NCI-H510A treated with DMSO at 0.1 percent for 48 hours (cell line): ENCODE measurements at places on chromosomes 3 and 15.

DNA sequence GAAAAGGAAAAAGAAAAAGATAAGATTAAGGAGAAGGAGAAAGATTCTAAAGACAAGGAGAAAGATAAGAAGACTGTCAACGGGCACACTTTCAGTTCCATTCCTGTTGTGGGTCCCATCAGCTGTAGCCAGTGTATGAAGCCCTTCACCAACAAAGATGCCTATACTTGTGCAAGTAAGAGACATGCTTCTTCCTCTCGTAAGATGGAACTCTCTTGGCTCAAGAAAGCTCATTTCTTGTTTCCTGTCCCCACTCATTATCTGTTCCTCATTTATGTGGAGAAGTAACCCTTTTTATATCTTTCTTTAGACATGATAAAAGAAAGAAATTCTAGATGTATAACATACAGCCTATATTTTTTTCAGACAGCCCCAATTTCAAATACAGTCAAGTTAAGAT, 101.4 kb downstream of the KLHL25 start:
- no peak for DNase-seq

DNA sequence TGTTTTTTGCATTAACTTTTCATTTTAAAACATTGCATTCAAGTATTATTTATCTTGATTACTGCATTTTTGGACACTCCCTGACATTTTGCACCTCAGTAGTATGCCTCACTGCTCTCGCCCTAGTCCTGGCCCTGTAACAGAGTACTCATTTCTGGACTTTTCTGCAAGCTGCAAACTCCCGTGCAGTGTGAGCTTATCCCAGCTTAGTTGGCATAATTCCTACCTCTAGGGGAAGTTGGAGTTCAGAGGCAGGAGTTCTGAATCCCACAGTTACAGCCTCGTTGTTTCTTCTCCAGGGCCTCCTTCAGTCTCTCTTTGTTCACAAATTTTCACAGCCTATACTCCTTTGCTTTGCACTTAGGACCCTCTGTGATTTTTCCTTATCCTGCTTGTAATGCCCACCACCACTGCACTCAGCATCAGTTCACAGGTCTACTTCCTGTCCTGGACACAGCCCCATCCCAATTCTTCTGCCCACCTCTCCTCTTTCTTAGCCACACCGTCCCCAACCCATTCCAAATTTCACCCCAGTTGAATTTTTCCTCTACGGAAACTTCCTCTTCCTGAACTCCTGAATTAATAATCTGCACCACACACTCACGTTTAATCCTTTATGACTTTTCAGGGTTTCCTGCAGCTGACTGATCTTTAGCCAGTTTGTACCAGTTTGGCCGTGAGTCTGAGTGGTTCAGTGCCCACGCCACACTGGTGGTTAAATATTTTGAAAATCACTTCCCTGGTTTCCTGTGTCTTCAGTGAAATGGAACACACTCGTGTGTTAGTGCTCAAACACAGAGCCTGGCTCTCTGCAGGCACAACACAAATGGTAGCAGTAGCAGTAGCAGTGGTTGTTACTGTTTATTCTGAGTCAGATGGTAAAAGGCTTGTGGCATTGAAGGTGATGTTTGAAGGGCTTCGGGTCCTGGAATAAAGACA, 6.3 kb upstream of the CTSH start:
- no peak for DNase-seq

GRCh38 chr15:83652626-83653204, 1.2 kb upstream of the ADAMTSL3 start:
- DNase-seq, result no peak

- no peak for DNase-seq
These were observed 157.5 kb downstream of the MEGF11 start for GRCh38 chr15:66095871-66096687.

DNA sequence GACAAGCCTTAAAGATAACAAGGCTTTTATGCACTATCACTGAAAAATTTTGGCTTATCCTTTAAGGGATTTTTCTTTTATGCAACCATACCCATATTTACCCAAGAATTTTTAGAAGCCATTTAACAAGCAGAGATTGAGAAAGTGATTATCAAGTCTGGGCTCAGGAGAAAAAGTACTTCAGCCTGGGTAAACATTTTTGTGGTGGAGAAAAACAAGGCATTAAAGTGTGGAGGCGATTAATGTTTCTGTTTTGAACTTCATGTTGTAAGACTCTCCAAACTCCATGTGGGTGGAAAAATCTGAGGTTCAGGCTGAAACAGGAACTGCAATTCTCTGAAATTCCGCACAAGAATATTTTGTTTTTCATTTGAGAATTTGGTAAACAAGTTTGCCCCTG, 260.4 kb upstream of the KCNMB2 start:
- no peak for DNase-seq

GRCh38 chr15:27095886-27096624, 125.1 kb downstream of the GABRG3 start:
- DNase-seq, result no peak

- DNase-seq, result no peak
These were observed 1248.5 kb downstream of the ROBO1 start for GRCh38 chr3:78519281-78519680.

GRCh38 chr15:92079647-92080255, 226.2 kb downstream of the SLCO3A1 start:
- no peak for DNase-seq

DNA sequence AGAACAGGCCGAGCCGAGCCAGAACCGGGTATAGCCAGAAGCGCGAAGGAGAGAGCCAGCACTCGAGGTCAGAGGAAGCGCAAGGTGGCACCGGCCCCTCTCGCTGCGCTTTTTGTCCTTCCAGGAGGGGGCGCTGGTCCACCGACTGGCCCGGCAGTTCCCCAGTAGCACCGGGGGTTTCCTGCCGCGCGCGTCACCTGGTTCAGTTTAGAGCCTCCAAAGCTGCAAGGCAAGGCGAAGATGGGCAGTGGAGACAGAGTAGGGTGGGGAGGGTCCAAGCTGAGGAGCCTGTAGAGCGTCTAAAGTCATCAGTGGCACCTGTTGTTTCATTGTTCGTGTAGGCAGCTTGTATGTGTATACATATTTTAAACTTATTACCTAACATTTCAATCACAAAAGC, 7.6 kb upstream of the NR2E3 start:
- DNase-seq, result no peak

GRCh38 chr3:52297242-52298148, 9.9 kb downstream of the GLYCTK start:
- no peak for DNase-seq

- DNase-seq, result peak; percentile 78
These were observed at the start of gene NRROS for GRCh38 chr3:196639483-196640296. NRROS (plus strand) TSS chr3:196639694; CDS start chr3:196654540, 14,846 bp downstream.

- DNase-seq, result no peak
These were observed 72.7 kb downstream of the GSK3B start for GRCh38 chr3:120021523-120021922.
